ENCODE measurements at places on chromosomes 6 and 20.

DNA sequence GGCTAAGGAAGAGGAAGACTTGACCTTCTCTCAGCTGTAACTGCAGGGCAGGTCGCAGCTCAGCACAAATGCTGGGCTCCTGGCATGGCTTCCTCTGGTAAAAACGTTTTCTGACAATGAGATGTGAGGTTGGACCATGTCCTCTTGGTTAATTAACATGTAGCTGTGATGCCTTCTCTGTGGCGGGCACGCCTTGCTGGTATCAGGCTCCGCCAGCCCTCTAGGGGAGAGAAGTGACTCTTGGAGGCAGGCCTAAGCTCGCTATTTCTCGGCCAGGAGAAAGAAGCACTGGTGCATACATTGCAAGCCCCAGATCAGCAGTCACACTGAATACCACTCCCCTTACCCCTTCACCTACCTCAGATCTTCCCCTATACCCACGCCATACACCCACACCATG lies 65.0 kb downstream of the QRSL1 start:
- DNase-seq = no peak

DNA sequence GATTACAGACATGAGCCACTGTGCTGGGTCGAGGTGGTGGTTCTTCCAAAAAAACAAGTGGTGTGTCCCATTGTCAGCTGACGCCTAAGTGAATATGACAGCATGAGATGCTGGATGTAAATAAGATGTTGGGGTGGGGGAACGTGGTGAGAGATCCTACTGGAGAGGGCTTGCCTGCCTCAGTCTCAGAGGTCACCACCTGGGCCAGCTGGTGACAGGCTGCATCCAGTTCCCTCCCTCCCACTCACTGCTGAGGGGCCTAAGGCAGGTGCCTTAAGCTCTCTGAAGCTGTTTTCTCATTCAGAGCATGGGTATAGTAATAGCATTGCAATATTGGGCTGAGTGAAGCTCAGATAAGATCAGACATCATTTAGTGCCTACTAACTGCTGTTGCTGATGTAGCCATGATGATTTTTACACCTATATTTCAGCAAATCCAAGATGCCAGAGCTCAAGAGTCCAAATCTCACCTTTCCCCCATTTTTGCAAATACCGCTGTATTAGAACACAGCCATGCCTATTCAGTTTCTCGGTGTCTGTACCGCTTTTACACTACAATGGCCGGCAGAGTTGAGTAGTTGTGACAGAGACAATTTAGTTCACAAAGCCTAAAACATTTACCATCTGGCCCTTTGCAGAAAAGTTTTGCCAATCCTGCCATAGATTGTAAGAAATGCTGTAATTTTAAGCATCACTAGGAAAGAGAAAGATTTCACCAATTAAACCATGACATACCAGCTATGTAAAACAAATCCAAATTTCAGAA lies 171.3 kb downstream of the ANKRD60 start:
- no peak for DNase-seq

GRCh38 chr6:74603322-74604076 lies 602.4 kb downstream of the COL12A1 start:
- DNase-seq = no peak

DNA sequence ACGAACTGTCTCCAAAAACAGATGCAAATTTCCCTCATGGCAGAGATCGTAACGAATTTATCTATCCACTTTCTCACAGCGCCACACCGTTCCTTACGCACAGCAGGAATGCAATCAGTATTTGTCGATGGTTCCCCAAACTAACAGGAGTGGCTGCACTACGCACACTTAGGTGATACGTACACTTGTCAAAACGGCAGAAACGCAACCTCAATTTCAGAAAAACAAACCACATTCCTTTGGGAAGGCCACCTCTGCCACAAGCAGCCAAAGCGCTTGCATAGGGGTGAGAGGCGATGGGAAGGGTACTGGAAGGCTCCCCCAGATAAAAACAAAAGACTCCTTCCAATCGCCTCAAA lies 638 bp downstream of the MDN1 start:
- no peak for DNase-seq

DNA sequence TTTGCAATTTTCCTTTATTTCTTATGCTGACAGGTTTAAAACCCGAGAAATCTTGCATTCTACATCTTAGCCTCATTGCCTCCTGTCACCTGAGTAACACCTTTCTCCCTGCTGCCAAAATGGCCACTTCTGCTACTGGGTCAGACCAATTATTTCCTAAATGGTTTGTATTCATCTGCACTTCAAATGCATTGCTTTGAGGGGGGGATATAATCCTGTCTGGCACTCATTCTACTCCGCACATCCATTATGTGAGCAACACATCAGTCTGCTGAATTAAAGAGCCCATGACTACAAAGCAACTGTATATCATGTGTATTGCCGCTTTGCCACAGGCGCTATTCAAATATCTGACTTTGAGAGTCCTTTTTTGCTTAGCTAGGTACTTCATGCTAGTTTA lies 141.6 kb upstream of the TSHZ2 start:
- DNase-seq = no peak

DNA sequence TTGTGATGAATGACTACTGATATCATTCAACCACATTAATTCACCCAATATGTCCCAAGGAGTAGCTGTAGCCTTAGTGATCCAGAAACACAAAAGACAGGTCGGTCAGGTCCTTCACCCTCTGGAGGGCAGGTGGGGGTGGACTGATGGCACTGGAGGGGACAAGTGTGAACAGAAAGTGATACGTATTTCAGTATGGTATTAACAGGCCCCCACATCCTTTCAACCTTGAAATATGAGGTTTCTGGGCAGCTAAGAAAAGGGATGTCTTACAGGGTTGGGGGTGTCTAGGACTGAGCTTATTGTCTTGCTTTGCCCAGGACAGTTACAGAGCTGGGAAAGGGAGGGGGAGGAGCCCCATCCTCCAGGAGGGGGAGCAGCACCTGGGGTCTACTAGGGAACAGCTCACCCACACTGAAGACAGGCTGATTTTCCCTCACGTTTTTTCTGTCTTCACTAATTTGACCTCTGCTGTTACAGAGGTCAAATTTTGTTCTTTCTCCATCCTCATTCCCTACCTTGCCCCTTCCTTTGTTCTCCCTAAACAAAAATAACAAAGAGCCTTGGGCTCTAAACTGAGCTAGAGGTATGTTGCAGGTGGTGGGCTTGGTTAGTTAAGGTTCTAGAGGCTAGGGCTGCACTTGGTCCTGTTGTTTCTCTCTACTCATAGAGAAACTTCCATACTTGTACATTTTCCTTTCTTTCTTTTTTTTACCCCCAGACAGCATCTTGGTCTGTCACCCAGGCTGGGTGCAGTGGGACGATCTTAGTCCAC lies 38.0 kb upstream of the EEF1A1 start:
- DNase-seq = no peak

DNA sequence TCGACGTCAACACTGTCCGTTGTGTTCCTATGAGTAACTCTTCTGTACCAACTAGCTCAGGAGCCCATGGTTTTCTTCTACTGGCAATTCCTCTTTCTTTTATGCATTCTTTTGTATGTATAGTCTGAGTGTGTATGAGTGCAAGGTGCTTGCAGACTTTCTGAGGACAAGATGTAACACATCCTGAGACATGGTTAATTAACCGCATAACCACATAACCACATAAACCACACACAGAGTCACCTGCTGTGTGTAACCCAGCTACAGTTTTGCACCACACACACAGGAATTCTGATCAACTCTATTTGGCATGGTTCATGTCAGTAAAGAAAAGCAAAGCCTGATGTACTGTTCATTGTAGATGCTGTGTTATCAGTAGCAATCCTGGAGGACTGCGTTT lies 98.6 kb downstream of the DACT2 start:
- no peak for DNase-seq

DNA sequence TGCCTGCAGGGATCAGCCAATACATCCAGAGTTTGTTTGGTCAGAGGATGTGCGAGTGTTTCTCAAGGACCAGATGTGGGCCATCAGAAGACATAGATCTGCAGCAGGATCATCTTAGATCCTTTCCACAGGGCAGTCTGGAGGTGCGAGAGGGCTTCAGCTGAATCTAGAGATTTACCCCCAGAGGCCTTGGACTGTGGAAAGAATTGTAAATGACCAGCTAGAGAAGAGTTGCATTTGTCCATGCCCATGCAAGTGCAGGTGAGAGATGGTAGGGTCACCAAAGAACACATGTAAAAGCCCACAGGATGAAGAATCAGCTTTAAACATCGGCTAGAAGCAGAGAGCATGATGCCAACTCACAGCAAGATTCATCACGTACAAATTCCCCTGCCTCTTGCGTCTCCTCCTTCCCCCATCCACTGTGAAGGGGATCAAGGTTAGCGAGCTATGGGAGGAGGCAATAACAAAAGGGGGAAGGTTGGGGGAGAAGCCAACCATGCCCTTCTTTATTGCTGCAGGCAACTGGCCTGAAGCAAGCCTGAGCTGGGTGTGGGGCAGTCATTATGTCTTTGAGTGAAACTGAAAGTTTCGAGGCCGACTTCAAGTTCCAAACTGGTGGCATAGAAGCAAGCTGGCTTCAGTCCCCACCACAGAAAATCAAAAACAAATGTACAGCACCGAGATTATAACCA lies 83.5 kb downstream of the SCML4 start:
- DNase-seq = no peak

DNA sequence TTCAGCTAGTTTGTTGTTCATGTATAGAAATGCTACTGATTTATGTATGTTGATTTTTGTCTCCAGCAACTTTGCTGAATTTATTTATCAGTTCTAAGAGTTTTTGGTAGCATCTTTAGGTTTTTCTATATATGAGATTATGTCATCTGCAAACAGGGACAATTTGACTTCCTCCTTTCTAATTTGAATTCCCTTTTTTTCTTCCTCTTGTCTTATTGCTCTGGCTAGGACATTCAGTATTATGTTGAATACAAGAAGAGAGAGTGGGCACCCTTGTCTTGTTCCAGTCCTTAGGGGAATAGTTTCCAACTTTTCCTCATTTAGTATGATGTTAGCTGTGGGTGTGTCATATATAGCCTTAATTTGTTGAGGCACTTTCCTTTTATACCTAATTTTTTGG lies 58.2 kb downstream of the CDH26 start:
- DNase-seq = no peak

DNA sequence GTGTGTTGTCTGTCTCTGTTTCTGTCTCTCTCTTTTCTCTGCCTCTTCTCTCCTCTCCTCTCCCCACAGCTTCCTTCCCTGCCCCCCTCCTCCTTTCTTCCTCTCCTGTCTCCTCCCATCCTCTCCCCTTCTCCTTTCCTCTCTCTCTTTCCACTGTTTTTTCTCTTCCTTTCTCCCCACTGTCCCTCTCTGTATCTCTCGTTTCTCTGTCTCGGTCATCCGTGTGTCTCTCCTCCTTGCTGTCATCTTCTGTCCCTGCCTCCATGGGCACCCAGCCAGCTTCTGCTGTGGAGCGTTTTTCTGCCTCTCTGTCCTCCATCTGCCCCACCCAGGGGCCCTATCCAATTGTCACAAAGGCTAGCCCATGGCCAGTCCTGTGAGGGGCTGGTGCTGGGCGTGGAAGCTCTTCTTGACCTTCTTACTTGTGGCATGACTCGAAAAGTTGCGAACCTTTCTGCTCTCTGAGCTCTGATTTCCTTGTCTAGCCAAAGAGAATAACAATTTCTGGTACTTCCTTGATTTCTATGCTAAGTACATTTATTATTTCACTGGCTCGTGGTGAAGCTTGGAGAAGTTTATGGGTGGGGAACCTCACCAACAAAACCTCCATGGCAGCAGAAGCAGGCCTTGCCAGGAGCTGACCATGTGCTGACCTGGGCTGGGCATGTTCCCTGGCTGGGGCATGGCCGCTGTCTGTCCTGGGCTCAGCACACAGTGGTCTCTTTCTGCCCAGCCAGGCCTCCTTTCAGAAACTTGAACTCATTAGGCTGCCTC lies 69.3 kb downstream of the CEBPB start:
- no peak for DNase-seq

- no peak for DNase-seq
Measured at GRCh38 chr20:8532169-8532568, 400.1 kb downstream of the PLCB1 start.

DNA sequence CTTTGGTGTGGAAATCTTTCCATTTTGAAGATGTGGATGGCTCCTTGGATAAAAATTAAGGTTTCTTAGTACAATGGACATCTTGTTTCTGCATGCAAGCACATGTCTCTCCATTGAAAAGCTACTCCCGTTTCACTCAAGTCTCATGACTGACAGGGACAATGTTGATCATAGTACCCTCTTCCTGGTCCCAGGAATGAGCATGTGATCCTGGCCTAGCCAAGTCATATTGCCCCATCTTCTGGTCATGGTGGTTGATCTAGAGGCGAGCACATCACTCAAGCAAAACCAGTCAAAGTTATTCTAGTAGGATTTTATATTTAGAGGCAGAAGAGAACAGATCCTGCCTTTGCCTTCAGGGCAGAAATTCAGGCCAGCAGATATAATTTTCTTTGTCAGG lies 12.2 kb upstream of the CBLN4 start:
- no peak for DNase-seq

DNA sequence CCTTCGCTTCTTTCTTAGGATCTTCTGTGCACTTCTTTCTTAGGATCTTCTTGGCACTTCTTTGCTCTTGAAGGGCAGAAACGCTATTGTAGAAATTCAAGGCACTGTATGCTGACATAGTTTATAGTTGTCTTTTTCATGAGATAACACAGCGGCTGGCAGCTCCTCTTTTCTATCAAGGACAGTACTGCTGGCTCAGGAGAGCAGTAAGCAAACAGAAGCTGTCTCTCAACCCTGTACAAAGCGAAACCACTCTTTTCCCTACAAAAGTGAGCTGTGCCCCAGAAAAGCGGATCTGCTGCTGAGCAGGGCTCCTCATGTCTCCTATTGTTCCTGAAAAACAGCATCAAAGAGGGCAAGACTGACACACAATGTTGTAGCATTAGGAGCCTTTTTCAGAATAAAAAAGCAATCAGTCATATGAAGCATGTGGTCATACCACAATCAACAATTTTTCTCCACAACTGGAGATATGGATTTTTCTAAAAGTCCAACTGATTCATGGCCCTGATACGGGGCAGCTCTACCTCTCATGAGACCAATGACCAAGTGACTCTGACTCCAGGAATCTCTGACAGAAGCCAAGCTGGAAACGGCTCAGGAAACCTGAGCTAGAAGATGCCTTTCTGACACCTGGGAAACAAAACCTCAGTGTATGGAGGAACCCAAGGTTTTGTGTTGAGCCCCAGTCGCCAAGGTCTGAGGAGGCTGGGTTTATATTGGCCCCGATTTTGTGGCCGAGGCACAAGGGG lies 255.9 kb downstream of the ESR1 start:
- no peak for DNase-seq

GRCh38 chr6:50826037-50826761 lies 7.5 kb downstream of the TFAP2B start:
- no peak for DNase-seq

DNA sequence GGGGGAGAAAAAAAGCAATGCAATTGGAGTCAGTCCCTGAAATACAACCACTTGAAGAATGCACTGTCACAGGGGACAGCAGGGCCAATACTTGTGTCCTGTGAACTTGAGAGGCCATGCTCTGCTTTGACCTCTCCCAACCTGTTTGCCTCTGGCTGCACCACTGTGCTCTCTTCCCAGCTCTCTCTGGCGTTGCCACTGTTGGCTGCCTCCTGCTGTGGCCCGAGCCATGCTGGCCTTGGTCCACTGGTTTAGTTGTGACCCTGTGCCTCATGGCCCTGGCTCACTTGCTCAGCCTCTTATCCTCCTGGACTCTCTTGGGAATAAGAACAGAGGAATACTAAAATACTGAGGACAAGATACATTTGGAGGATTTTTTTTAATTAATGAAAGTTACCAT lies 14.5 kb upstream of the FBXO30 start:
- no peak for DNase-seq

GRCh38 chr6:112141707-112142106 lies 54.3 kb downstream of the FAM229B start:
- no peak for DNase-seq

- DNase-seq = no peak
Measured at GRCh38 chr20:1037039-1037438, 34.9 kb upstream of the RSPO4 start.
